Activated gamma-delta T cell treated with anti-CD3 and anti-CD28 coated beads, Interleukin-2, amount 50 U/mL, for 16 hours (primary cell): ENCODE measurements at places on chromosomes 2 and 18.

- DNase-seq, result no peak
These were observed 324.6 kb downstream of the RBM43 start for GRCh38 chr2:150937030-150937429.

DNA sequence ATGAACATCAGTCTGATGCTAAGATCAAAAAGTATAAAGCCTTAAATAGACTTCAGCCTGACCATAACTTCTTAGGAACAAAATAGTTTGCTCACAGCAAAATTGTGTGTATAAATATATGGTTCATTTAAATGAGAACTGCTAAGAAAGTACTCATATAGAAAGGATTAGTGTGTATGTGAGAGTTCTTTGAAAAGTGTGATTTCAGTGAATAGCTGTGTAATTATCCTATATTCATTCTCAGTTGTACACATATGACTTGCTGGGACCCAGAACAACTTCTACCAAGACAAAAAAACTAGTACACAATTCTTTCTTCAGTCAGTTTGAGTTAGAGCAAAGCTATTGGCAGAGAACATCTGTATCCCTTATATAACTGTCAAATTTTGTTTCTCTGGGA, 7.2 kb downstream of the BBS5 start:
- no peak for DNase-seq

- no peak for DNase-seq
These were observed 1.7 kb downstream of the UGGT1 start for GRCh38 chr2:128092656-128093055.

GRCh38 chr2:102000813-102001766, 9.3 kb downstream of the IL1R2 start:
- DNase-seq, result no peak

- no peak for DNase-seq
These were observed 144.9 kb upstream of the LHCGR start for GRCh38 chr2:48900321-48901014.

DNA sequence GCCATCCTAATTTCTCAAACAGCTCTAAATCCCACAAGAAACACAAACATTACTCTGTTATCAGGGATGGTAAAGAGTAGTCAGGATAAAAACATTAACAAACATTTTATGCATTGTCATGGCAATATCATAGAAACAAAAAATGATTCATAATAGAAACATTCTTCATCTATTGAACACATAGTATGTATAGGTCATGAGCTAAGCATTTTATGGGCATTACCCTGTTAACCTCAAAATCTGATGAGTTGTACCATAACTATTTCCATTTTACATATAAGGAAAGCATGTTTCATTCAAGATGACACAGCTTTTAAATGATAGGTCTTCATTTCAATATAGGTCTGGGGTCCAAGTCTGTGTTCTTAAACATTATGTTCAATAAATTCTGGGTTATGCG, 344.9 kb downstream of the RND3 start:
- DNase-seq, result no peak

DNA sequence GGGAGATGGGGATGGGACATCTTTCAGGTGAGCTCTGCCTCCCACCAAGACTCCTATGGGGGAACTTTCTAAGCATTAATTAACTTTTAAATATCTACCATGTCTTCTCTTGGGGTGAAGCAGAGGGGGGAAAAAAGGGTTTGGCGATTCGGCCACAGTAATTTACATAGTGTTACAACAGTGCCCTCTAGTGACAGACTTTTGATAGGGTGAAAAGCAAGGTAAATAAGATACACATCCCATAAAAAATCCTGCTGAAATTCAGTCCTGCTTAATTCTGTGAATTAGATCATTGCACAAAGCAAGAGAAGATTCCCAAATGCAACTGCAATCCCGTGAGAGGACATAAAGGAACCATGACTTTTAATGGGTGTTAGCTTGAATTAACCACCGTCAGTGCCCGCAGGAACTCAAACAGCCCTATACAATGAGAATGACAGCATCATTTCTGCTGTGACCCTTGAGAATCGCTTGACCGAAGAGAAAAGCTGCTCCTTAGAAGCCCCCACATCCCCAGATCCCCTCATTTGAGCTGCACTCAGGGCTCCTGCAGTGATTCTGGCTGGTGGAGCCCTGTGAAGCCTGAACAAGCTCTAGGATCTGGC, 32.8 kb downstream of the FAM124B start:
- DNase-seq, result no peak

- no peak for DNase-seq
These were observed 175.1 kb downstream of the GULP1 start for GRCh38 chr2:188466761-188467160.
